Non-pigmented ciliary epithelial cell (primary cell): ENCODE measurements at places on chromosomes 3 and 15.

- no peak for DNase-seq
Observed at GRCh38 chr3:85474241-85474640, 515.5 kb downstream of the CADM2 start.

GRCh38 chr15:52020221-52021085 is 1.4 kb downstream of the MAPK6 start:
- no peak for DNase-seq

DNA sequence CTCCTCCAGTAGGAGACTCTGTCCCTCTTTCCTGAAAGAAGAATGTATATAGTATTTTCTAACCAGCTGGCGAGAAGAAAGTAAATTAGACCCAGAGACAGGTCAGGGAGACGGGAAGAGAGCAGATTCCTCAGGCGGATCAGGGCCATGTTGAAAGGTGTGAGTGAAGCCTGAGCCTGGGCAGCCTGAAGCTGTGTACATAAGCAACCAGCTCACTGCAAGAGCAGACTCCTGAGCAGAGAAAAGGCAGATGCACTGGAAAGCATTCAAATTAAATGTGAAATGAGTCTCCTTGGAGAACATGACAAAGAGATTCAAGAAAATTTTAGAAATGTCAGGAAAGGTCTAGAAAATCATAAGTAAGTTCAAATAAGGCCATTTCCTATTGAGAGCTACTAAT is 165.8 kb downstream of the GOLIM4 start:
- DNase-seq: no peak

GRCh38 chr3:41195946-41196345 is 3.4 kb upstream of the CTNNB1 start:
- no peak for DNase-seq

- DNase-seq: no peak
Observed at GRCh38 chr3:72890166-72890925, 2.5 kb downstream of the GXYLT2 start.

DNA sequence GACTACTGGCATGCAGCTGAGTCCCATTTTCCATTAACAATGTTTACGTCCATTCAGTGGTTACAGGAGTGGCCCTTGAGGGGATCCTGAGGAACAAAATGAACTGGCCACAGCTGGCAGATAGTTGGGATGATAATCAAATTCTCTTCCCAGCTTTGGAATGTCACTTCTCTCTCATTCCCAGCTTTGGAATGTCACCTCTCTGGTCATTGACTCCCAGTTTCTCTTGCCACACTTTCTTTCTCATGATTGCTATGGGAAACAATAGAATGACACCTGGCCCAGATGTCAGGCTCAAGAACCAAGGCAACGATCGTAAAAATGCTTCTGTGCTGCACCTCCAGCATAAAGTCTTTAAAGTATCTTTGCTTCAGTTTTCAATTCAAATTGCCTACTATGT is 34.0 kb downstream of the ATP13A4 start:
- no peak for DNase-seq

DNA sequence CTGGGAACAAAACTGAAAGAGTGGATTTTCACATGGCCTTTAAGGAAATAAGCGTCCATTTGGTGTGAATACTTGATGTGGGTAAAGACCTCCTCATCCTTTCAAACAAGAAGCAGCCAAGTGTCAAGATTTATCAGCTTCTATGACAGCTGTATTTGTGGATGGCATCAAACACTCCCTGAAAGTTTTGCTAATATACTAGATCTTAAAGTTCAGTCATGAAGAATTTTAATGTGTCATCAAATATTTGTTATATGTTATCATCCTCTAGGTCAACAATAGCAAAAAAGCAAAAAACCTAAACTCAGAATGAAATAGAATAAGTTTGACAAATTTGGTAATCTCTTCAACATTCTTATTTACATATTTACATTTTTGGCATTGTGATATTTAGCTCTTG is 29.1 kb upstream of the LYSMD4 start:
- no peak for DNase-seq

DNA sequence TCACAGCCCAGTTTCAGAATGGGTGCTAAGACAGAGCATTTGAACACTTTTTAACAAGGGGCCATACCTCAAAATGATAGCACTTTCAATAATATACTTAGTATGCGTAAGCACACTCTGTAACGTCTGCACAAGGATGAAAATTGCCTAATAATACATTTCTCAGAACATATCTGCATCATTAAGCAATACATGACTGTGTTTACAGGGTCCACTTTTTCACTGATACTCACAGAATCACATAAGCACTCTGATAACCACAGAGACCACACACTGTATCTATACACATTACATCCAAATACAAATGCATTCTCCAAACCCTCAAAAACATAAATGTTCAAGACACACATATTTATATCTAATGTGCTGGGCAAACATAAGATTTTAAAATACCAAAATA is 79.8 kb downstream of the NR1I2 start:
- DNase-seq: no peak

DNA sequence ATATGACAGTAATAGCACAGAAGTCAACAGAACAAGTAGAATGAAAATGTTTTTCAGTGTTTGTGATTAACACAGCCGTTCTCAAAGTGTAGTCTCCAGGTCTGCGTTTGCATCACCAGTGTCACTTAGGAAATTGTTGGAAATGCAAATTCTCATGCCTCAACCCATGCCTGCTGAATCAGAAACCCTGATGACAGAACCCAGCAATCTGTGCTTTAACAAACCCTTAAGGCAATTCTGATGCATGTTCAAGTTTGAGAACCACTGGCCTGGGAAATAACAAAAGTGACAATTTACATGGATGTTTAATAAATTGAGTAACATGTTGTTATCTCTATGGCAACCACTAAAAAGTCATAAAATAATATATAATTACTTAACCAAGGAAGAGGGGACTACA is 103.1 kb upstream of the ATP11B start:
- no peak for DNase-seq

DNA sequence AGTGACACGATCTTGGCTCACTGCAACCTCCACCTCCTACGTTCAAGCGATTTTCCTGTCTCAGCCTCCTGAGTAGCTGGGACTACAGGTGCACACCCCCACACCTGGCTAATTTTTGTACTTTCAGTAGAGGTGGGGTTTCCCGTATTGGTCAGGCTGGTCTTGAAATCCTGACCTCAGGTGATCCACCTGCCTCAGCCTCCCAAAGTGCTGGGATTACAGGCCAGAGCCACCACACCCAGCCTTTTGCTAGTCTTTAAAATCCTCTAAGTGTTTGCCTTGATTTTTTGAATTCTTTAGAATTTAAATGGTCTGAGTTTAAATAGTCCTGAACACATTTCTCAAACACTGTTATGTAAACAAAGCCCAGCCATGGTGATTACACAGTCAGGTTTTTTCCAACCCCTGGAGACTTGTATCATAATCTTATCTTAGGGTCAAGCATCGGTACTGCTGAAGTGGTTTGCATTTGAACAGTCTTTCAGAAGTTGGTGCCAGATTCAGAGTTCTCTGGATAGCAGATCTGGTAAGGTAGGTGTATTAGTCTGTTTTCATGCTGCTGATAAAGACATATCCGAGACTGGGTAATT is 28.2 kb upstream of the PIAS1 start:
- DNase-seq: no peak

- no peak for DNase-seq
Observed at GRCh38 chr3:55296791-55297190, 190.3 kb downstream of the WNT5A start.

GRCh38 chr3:132536442-132537153 is 60.5 kb upstream of the ACKR4 start:
- DNase-seq: no peak

GRCh38 chr3:102159810-102160451 is 274.9 kb upstream of the ZPLD1 start:
- DNase-seq: no peak

DNA sequence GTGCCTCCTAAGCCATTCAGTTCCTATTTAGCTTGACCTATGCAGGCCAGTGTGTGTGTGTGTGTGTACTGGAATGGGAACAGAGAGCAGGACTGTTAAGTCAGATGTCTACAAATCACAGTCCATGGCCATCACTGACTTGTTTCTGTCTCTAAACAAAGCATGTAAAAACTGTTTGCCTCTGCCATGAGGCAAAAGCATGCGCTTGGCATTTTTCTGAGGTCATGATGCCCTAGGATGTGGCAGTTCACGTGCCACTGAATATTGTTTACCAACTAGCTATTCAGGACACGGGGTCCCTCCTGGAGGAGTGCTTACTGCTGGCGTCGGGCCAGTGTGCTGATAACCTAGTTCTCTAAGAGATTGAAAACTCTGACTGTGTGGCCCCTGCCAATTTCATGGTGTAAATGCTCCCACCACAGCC is 8.2 kb upstream of the ATP13A3 start:
- DNase-seq: no peak

GRCh38 chr3:188271226-188271914 is 117.4 kb downstream of the LPP start:
- DNase-seq: no peak

- no peak for DNase-seq
Observed at GRCh38 chr3:60536420-60536819, 714.8 kb downstream of the FHIT start.

GRCh38 chr3:127002195-127003174 is 19.6 kb downstream of the PLXNA1 start:
- peak; percentile 54 for DNase-seq

- DNase-seq: no peak
Observed at GRCh38 chr15:25709437-25710159, 153.5 kb downstream of the ATP10A start.

DNA sequence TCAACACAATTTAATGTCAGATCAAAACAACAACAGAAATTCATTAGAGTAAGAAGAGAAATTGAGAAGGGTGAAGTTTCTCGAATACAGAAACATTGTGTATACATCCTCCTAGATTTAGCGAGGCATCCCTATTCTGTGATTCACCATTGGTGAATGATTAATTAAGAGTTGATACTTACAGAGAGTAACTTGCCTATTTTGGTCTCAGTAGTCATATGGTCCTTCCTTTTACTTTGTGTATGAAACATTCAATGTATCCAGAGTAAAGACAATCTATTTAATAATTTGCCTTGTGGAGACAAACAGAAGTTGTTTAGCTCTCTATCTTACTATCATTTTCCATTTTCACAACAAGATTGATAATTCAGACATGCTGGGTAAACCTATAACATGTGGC is 432.0 kb downstream of the ZPLD1 start:
- DNase-seq: no peak

DNA sequence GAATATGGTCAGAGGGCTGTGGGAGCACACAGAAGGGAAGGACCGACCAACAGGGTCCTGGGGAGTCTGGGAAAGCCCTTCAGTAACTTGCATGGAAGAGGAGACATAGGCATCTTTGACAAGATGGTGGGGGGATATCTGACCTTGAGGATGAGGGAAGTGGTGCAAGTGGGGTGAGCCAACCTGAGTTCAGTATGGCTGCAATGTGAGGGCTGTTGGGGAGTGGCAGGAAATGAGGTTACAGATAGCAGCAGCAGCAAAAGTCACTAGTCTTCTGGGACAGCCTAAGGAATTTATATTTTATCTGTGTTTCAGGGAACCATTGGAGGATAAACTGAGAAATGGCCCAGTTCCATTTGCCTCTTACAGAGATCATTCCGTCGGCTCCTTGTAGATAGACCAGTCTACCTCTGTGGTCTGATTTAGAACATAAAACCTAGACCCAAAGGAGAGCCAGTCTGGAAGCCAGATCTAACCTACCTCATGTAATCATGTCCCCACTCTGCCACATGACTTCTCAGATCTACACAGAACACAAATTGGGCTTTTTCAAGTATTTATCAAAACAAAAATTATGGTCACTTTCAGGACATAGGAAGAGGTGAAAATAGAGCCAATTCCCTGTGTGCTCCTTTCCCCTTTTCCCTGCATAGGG is 75.6 kb downstream of the ST6GAL1 start:
- no peak for DNase-seq

- no peak for DNase-seq
Observed at GRCh38 chr3:5302661-5303060, 115.2 kb downstream of the EDEM1 start.

- DNase-seq: no peak
Observed at GRCh38 chr15:88066636-88067330, 189.8 kb downstream of the NTRK3 start.

DNA sequence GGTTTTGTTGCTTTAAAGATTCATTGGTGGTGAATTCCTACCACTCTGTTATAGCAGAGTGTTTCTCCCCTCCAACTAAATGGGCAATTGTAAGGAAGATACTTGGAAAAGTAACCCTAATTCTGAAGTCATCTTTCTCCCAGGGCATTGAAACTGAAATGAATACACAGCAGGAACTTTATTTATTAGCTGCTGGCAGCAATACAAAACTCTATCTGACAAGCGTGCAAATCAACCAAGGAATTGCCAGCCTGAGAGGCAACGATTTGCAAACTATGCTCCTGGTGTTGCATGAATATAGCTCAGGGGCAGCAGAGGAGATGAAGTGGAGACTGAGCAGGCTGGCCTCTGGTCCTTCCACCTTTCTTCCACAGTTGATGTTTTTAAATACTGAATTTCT is 48.9 kb downstream of the CD200R1 start:
- no peak for DNase-seq
